ENCODE measurements at places on chromosomes 16 and 17.

DNA sequence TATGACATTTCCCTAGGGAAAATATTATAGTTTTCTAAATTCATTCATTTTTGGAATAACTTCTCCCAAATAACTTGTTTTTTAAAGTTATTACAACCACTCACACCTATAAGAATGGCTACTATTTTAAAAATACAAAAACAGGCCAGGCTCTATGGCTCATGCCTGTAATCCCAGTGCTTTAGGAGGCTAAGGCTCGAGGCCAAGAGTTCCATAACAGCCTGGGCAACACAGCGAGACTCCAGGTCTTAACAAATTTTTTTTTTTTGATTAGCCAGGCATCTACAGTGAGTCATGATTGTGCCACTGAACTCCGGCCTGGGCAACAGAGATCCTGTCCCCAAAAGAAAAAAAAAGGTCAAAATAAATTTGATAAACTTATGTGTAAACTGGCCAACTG, 43.6 kb upstream of the YPEL2 start:
- DNase-seq = no peak

DNA sequence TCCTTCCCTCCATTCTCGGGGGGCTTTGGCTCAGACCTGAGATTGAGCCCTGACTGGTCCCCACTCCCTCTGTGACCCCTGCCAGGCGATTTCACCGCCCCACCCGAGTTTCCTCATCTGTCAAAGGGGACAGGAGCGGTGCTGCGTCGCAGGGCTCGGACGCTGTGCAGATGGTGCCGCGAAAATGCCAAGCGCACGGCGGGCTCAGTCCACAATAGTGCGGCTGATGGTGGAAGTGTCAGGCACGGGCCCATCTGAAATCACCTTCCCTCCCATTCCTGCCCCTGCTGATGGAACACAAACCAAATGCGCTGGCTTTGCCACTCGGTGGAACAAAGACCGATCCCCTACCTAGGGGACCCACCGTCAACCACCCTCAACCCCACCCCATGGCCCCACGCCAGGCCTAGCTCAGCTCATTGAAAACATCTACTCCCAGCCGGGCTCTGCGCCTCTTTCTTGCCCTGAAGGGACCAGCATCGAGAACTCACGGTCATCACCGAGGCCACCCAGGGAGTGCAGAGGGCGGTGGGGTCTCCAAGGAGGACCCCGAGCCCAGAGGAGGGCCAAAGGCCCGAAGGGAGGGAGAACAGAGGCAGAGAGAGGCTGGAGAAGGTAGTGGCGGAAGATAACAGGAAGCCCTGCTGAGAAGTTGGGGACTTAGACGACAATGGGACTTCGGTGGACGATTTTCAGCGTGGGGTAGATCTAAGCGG, 1.4 kb downstream of the CARHSP1 start:
- DNase-seq = peak; percentile 43

GRCh38 chr17:41190328-41190727, 641 bp downstream of the KRTAP9-1 start:
- DNase-seq = no peak

DNA sequence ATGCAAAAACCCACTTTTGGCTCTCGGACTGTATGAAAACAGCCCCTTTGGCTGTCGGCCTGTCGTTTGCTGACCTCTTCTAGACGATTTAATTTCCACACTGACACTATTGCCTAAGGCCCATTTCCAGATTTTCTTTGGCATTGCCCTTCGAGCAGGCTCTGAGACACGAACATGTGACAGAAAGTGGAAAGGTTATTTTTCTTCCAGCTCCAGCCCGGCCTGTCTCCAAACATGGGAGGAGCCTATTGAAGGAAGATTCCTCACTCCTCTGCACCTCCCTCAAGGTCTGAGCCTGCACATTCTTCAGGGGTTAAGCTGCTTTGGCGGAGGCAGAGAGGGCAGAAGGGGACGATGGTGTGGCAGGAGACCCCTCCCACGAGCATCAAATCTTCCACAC, 85.9 kb upstream of the FOXF1 start:
- DNase-seq = no peak

- no peak for DNase-seq
Observed at GRCh38 chr16:85278839-85279238, 166.6 kb upstream of the CIBAR2 start.
